ENCODE measurements at places on chromosomes 5 and 9. TPM values are rescaled to one million over a fixed set of nuclear protein-coding genes. Genes with fewer than 3 reads are reported as not detected.

- DNase-seq: no peak
Measured at GRCh38 chr5:6567835-6568234, 65.0 kb downstream of the NSUN2 start.

GRCh38 chr5:64859881-64860280 lies 91.2 kb downstream of the CWC27 start:
- DNase-seq: no peak

DNA sequence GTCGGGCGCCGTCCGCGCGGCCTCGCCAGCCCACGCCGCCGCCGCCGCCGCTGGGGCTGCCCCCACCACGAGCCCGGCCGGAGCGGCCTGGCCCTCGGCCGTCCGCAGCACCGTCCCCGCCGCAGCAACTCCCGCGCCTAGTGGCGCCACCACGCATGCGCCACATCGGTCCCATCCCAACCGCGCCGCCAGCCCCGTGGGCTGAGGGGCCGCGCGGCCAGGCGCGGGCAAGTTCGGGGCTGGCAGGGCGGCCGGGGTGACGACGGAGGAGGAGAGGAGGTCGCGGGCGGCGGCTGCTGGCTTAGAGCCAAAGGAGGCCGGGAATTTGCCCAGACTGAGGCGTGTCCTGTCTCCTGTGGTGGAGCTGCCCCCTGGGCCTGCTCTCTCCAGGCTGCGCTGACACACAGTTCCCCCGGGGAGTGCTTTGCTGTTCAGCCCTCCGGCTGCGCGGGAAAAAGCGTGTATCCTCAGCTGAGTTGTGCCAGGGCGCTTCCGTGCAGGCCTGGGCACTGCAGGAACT lies at the start of gene TUSC1:
TUSC1 (minus strand) TSS at position 298 of the 520 bp plus-strand sequence; CDS start at position 166, 132 bp downstream.
- DNase-seq: peak; percentile 86

- DNase-seq: no peak
Measured at GRCh38 chr9:118306801-118307200, 602.6 kb downstream of the TLR4 start.

DNA sequence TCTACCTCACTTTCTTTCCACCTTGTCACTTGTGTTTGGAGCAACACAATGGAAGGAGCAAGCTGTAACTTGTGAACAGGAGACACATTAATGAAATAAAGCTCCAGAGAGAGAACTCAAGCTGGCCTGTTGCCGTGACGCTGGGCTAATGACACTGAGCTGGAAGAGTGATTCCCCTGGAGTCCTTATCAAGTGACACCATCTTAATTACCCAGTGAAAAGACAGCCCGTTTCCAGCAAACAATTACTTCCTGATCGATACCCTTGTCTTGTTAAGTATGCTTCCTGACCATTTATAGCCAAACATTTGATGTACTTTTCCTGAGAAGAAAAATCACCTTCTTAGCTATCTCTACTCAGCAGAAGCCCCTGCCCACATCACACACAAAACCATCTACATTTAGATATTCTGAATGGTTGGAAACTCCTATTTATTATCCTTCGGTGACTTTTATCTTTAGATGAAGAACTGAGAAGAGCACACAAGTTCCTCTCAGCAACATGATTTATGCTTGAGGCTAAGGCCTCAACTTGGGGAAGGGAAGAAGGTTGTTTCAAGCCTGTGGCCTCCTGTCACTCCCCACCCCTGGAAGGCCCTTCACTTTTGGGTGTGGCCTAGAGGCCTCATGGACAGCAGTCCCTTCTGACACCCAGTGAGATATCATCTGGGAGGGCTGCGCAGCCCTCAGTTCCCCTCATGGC lies 34.1 kb downstream of the CRHBP start:
- no peak for DNase-seq

GRCh38 chr9:96450613-96451528 lies 902 bp downstream of the HABP4 start:
- DNase-seq: peak; percentile 28

SOX30 gene
- not detected for total RNA-seq

RXRA gene
- 5.1 TPM for total RNA-seq

TIGD6 gene
- total RNA-seq: 4.4 TPM
